ENCODE measurements at places on chromosomes 2 and 18.

GRCh38 chr2:42345986-42346385 lies 15.0 kb downstream of the COX7A2L start:
- DNase-seq: no peak

DNA sequence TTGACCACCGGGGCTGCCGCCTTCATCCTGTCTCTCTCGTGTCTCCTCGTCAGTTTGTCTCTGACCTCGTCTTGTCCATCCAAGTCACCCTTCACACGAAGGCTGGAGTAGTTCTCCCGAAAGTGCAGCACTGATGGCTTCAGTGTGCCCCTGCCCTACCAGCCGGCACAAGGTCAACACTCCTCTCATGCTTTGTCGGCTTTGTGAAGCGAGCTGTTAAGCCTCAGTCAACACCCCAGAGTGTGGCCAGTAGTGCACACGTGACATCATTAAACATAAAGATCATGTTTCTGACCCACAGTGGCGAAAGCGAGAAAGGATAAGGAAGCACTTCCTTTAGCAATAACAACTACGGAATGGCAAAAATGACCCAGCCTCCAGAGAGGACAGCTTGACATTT lies 23.2 kb downstream of the ACKR3 start:
- no peak for DNase-seq

GRCh38 chr2:236052926-236053821 lies 115.0 kb downstream of the GBX2 start:
- no peak for DNase-seq

DNA sequence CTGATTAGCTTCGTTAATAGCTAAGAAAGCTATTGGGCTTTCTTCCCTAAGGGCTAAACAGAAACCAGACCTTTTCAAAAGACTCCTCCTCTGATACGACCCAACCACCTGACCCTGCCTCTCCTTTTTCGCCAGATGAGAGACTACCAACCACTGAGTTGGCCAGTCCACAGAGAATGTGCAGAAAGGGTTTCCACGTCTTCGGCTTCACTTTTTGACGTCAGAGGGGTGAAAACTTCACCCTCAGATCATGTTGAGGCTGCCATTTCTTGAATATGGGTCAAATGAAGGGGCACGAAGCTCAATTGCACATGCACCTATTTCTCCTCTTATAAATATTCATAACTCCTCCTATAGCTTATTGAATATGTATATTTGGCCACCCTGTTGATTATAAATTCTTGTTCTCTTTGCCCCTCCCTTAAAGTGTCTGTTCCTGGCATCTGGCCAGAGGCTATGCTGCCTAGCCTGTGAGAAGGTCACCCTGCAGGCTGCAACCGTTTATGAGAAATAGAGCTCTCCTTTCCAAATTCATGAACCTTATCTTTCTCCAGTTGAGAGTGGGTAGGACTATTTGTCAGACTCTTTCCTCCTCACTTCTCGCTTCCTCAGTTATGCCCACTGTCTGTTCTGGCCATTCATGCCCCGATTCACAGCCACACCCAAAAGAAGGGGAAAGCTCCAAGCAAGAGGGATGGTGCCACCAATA lies 301.6 kb downstream of the STK39 start:
- no peak for DNase-seq

GRCh38 chr2:58237741-58238140 lies 3.4 kb downstream of the FANCL start:
- no peak for DNase-seq

GRCh38 chr2:63086687-63087086 lies 36.1 kb downstream of the OTX1 start:
- DNase-seq: no peak

- DNase-seq: no peak
Measured at GRCh38 chr18:25451077-25451658, 99.2 kb upstream of the ZNF521 start.

GRCh38 chr2:17912266-17912691 lies 33.8 kb downstream of the KCNS3 start:
- no peak for DNase-seq

DNA sequence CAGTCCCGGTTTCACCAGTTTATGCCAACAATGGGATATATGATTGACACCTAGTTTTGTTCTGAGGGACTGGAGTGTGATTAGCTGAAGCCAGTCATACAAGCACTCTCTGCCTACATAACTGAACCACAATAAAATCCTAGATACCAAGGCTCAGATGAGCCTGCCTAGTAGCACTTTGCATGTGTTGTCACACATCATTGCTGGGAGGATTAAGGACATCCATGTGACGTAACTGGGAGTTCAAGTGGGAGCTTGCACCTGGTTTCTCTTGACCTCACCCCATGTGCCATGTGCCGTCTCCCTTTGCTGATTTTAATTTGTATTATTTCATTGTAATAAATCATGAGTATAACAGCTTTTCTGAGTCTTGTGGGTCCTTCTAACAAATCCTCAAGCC lies 90.3 kb downstream of the TMEM163 start:
- DNase-seq: no peak

DNA sequence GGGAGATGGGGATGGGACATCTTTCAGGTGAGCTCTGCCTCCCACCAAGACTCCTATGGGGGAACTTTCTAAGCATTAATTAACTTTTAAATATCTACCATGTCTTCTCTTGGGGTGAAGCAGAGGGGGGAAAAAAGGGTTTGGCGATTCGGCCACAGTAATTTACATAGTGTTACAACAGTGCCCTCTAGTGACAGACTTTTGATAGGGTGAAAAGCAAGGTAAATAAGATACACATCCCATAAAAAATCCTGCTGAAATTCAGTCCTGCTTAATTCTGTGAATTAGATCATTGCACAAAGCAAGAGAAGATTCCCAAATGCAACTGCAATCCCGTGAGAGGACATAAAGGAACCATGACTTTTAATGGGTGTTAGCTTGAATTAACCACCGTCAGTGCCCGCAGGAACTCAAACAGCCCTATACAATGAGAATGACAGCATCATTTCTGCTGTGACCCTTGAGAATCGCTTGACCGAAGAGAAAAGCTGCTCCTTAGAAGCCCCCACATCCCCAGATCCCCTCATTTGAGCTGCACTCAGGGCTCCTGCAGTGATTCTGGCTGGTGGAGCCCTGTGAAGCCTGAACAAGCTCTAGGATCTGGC lies 32.8 kb downstream of the FAM124B start:
- DNase-seq: no peak

GRCh38 chr18:39039813-39040212 lies 1474.2 kb upstream of the CELF4 start:
- no peak for DNase-seq

DNA sequence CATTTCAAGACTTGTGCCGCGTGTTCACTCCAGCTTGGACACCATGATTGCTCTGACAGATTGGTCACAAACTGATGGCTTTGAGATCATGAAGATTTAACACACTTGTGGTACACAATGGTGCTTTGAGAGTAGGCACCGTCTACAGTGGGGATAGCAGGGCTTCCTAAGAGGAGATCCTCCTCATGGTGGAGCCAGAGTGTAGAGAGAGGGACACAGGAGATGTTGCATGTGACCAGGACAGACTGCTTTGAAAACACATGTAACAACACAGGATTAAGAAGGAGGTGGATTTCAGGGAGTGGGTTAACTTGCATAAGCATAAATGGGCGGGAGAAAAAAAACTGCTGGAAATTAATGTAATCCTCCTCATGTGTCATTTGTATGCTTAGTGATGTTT lies 95.7 kb upstream of the LINC00305 start:
- DNase-seq: no peak

DNA sequence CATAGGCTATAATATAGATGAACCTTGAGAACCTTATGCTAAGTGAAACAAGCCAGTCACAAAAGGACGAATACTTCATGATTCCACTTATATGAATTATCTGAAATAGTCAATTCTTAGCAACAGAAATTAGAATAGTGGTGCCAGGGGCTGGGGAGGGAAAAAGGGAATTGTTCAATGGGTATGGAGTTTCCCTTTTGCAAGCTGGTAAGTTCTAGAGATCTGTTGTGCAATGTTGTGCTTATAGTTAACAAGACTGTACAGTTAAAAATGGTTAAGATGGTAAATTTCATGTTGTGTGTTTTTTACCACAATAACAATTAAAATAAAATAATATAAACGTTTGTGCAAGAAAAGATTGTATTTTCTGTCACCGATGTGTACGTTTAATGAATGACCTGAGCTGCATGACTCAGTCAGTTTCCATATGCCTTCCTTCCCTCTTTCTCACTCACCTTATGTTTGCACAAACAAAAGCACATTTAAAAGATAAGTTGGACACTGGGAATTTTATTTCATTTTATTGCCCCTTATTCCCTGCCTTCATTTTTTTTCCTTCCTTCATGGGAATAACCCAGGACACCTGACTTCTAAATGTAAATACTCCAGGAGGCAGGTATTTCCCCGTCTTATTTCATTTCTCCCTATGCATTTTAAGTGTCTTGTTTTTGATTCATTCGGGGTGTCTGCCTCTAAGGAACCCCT lies 143.7 kb upstream of the TTC39C start:
- DNase-seq: no peak

DNA sequence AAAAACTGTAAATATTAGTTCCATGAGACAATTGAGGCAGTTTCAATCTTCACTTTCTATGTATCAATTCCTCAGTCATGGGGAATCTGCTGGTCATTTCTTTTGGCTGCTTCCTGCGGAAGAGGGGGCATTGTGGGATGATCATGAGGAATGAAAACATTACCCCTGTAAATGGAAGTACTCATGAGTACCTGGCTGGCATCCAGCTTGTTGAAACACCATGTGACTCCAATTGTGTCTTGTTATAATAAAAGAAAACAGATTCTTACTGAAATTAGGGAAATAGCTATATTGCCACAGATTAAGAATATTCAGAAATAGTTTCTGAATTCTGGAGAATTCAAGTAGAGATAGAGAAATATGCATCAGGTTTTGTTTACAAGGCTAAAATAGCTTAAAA lies 41.6 kb upstream of the GPR39 start:
- DNase-seq: no peak

DNA sequence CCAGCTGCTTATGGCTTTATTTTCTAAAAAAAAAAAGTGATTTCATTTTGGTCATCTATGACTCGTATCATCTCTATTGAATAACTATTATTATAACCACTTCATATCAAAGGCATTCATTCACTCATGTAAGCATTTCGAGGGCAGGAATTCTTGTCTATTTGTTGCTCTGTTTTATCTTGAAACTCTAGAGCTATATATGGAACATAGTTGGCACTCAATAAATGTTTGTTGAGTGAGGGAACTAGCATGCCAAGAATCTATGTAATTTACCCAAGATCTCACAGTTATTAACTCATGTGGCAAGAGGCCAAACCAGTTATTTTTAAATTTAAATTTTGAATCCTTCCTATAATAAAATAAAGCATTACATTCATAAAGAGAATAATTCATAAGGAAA lies 470.1 kb downstream of the TMX3 start:
- DNase-seq: no peak

All from stimulated activated CD8-positive, alpha-beta memory T cell treated with anti-CD3 and anti-CD28 coated beads, Interleukin-4, amount 100 ng/mL, for 1 hour (primary cell).